ENCODE measurements at places on chromosomes 2 and 18.
A peak's percentile ranks its signal among the peaks of the same experiment; 100 is the strongest.

- no peak for DNase-seq
These were observed 94.3 kb downstream of the RNF144A start for GRCh38 chr2:7011356-7012083.

DNA sequence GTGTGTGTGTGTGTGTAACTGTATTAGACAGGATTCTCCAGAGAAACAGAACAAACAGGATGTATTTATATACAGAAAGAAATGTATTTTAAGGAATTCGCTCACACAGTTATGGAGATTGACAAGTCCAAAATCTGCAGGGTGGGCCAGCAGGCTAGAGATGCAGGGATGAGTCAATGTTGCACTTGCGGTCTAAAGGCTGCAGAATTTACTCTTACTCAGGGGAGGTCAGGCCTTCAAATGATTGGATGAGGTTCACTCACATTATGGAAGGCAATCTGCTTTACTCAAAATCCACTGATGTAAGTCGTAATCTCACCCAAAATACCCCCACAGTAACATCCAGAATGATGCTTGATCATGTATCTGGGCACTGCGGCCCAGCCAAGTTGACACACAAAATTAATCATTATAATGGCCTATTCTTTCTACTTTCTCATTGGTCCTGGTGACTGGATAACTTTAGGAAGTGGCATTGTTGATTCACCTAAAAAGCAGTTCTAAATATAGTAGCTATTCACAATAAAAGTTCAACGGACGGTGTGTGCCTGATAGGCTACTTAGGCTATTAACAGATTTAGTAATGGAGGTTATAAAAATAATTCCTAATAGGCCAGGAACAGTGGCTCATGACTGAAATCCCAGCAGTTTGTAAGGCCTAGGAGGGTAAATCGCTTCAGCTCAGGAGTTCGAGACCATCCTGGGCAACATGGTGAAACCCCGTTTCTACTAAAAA, 40.6 kb upstream of the ACYP2 start:
- DNase-seq, result no peak

- DNase-seq, result no peak
These were observed 2.7 kb downstream of the CDCA7 start for GRCh38 chr2:173357346-173357745.

- DNase-seq, result no peak
These were observed 96.3 kb downstream of the UPP2 start for GRCh38 chr2:158197940-158198339.

- peak; percentile 39 for DNase-seq
These were observed 216.4 kb upstream of the MYT1L start for GRCh38 chr2:2547451-2547850.

DNA sequence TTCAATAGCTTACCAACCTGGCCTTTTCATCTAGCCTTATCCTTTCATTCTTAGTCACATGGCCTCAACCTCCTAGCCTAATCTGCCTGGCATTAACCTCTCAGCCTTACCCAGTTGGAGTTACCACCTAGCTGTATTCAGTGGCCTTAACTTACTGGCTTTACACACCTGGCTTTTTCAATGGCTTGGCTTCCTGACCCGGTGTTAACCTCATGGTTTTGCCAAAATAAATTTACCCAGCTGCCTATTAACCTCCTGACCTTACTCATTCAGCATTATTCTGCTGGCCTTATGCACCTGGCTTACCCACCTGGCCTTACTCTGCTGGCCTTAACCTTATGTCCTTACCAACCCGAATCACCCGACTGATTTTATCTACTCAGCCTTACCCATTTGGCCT, 135.5 kb upstream of the ZSWIM2 start:
- DNase-seq, result no peak

GRCh38 chr2:29143657-29144056, 28.4 kb downstream of the CLIP4 start:
- DNase-seq, result no peak

- DNase-seq, result peak; percentile 40
These were observed 1228.7 kb upstream of the DDX18 start for GRCh38 chr2:116585669-116586327.

GRCh38 chr2:60268661-60269060, 284.8 kb downstream of the BCL11A start:
- DNase-seq, result no peak
